Activated CD4-positive, alpha-beta T cell treated with anti-CD3 and anti-CD28 coated beads, Interleukin-2, amount 50 U/mL, for 16 hours (primary cell): ENCODE measurements at places on chromosomes 11 and 22.

- no peak for DNase-seq
Measured at GRCh38 chr11:1122664-1123002, 35.1 kb upstream of the MUC5AC start.

- DNase-seq = peak; percentile 75
Measured at GRCh38 chr11:102495161-102496042, 35.1 kb downstream of the MMP7 start.

DNA sequence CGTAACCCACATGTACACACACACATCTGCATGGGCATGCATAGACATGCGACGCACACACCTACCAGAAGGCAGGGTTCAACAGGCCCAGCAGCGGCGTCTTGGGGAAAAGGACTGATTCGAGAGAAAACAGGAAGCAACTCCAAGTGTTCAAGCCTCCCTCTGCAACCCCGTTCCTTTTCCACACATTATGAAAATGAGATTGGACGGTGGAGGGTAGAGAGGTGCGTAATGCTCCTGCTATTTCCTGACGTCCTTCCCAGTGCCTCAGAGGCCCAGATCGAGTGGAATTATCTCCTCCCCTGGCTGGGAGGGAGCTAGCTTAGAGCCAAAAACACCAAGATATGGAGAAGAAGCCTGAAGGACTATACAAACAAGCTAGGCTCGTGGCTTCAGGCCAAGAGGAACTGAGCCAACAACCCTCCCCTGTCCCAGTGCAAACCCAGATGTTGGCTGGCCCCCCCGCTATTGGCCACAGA lies 289.2 kb downstream of the MN1 start:
- DNase-seq = no peak

DNA sequence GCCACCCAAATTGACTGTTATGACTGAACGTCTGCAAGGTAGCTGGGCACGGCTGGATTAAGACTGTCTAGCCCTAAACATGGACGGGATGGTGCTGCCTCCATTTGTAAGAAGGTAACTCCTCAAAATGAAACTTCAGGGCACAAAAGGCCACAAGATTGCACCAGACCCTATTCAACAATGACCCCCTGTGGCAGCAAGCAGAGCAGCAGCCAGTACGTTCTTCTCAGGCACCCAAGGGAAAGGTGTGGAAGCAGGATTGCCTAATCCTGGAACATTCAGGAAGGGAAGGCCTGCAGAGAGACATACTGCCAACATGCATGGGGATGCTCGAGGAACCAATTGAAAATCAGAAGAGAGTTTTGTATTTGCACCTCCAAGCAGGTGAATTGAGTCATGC lies 4.5 kb upstream of the TBX10 start:
- DNase-seq = no peak

DNA sequence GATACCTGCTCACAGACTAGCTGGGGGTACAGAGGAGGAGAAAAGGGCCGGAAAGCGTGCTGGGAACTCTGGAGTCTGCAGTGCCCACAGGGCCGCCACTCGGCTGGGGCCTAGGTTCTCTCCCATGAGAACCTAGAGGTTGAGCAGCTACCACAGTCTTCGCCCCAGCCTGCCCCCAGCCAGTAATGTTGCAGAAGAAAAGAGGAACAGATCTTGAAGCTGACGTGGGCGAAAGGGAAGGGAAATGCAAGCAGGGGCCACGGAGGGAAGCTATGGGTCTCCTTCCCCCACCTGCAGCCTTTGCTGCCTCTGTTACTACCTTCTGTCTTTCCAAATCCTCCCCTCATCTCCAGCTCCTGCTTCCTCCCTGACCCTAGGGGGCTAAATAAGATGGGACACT lies 28.8 kb upstream of the P2RY2 start:
- no peak for DNase-seq
